Activated T-cell treated with anti-CD3 and anti-CD28 coated beads, Interleukin-2, amount 50 U/mL, for 72 hours (primary cell): ENCODE measurements at places on chromosomes 16 and 17. TPM values are rescaled to one million over a fixed set of nuclear protein-coding genes. Genes with fewer than 3 reads are reported as not detected.

DNA sequence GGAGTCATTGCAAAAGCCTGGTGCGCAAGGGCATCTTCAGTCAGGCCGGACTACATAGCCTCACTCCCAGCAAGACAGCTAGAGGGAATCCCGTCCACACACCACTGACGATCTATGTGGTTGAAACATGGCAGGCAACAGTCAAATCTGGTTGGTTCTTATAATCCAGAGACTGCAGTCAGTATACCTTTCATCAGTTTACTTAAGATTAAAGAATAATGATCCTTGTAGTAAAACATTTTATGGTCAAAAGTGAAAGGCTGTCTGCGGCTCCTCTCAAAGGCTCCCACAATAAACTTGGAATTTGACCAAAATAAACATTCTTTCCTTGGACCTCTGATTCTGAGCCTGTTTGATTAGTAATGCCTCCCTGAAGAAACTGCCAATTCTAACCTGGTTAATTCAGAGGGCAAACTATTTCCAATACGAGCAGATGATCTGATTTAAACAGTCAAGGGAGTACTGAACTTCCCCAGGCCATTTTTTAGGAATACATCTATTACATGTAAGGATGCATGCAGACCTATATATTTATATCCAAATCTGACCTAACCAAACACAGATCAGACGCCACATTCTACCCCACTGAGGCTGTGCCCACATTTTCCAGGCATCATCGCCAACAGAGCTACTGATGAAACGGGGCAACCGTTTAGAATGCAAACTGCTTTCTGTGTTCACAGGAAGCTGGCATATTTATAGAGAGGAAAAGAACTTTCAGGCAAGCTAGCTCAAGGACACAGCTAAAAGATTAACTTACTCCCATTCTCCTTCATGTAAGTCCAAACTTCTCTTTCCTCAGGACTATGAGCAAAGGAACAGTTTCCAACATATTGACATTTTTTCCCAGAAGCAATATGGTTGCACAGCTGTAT lies 15.3 kb upstream of the TXNDC11 start:
- DNase-seq = no peak
- H3K4me1 ChIP-seq = no peaks in the 10 kb centered on the region
- no peak overlapping the region for H3K4me3 ChIP-seq
- H3K36me3 ChIP-seq = peaks cover 42% of the 10 kb centered on the region

DNA sequence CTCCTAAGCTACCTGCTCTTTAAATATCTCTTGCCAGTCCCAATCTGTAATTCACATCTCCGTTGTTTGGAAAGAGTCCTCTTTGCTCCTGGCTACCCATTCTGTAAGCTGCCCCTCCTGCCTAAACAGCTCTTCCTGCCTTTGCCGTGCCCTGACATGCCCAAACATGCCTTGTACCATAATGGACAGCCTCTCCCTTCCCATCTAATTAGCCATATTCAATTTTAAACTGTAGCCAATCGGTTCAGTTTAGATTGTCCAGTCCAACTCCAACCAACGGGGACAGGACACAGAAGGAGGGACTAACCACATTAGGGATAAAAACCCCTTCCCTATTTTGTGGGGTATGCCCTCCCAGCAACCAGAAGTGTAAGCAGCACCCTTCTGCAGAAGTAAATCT lies 30.6 kb upstream of the CLEC3A start:
- H3K27me3 ChIP-seq = peaks cover 14% of the 10 kb centered on the region
- H3K27ac ChIP-seq = no peak overlapping the region
- H3K36me3 ChIP-seq = peaks cover 2% of the 10 kb centered on the region
- no peak for DNase-seq
- H3K4me3 ChIP-seq = no peak overlapping the region
- no peaks in the 10 kb centered on the region for H3K4me1 ChIP-seq

DNA sequence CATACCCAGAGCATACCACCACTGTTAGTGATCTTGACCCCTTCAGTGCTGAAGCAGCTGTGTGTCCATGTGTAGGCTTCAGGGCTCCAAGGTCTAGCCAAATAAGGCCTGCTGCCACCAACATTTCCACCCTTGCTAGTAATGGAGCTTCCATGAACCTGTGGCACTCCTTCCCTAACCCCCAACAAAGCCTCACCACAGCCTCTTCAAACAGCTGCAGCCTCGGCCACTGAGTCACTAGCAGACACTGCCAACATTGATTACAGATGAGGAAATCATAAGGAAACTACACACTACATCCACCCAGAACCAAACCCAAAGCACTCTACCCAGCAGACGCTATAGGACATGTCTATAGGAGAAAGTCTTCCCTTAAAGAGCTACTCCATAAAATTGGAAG lies 610.7 kb downstream of the KCNJ2 start:
- no peak overlapping the region for H3K4me3 ChIP-seq
- no peak for DNase-seq
- no peaks in the 10 kb centered on the region for H3K36me3 ChIP-seq
- H3K27ac ChIP-seq = no peak overlapping the region
- H3K4me1 ChIP-seq = no peaks in the 10 kb centered on the region

DNA sequence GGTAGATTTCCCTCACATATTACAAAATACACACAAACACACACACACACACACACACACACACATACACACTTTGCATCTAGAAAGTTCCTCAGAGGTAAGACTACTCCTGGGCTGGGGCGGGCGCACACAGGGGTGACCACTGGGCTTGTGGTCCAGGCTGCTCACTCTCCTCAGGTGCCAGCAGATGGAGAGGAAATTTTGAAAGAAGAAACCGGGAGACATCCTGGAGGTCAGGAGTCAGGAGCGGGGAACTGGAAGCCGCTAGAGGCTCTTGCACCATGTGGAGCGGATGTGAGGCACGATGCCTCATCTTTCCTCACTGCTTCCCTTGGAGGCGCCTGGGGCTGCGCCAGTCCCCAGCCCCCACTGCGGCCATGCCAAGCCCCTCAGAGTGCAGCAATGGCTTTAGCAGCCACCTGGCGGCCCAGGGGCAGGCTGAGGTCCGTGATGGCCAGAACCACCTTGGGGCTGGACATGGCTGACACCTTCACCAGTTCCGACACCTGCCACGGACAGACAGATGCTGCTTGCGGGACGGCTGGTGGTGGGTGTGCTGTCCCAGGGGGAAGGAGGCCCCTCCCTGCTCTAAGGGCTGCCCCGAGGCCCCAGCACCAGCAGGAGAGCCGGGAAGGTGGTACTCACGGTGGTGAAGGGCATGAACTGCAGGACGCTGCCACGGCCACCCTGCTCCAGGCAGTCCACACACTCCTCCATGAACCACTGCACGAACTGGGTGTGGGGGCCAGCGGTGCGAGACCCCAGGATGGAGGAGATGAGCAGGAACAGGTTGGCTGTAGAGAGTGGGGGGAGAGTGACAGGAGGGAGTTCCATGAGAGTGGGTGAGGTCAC lies 4.1 kb downstream of the CSF3 start:
- no peak for DNase-seq
- no peak overlapping the region for H3K4me3 ChIP-seq
- H3K27me3 ChIP-seq = no peaks in the 10 kb centered on the region
- H3K4me1 ChIP-seq = no peaks in the 10 kb centered on the region
- no peaks in the 10 kb centered on the region for H3K36me3 ChIP-seq

- DNase-seq = no peak
- peak overlapping the region; percentile 80 for H3K4me3 ChIP-seq
- peaks cover 26% of the 10 kb centered on the region for H3K4me1 ChIP-seq
Measured at GRCh38 chr17:45428931-45429338, 3.7 kb downstream of the ARHGAP27 start.

GRCh38 chr16:11058832-11059231 lies 114.5 kb downstream of the CLEC16A start:
- no peak overlapping the region for H3K27ac ChIP-seq
- peaks cover 58% of the 10 kb centered on the region for H3K4me1 ChIP-seq
- peaks cover 18% of the 10 kb centered on the region for H3K36me3 ChIP-seq
- no peaks in the 10 kb centered on the region for H3K27me3 ChIP-seq
- DNase-seq = no peak
- H3K4me3 ChIP-seq = no peak overlapping the region

GRCh38 chr16:57774705-57775285 lies 27.5 kb downstream of the KIFC3 start:
- peaks cover 5% of the 10 kb centered on the region for H3K4me1 ChIP-seq
- no peak overlapping the region for H3K27ac ChIP-seq
- no peaks in the 10 kb centered on the region for H3K36me3 ChIP-seq
- DNase-seq = no peak

The TOX3 gene
- not detected for total RNA-seq

The KRTAP2-2 gene
- total RNA-seq = not detected

The HSPB9 gene
- 0.28 TPM for total RNA-seq

The CD300A gene
- 7.2 TPM for total RNA-seq
